ENCODE measurements at places on chromosomes 2 and 18.
A peak's percentile ranks its signal among the peaks of the same experiment; 100 is the strongest.

GRCh38 chr2:217978536-217979150 lies 24.2 kb downstream of the TNS1 start:
- DNase-seq = no peak

- no peak for DNase-seq
These were observed 7.0 kb upstream of the ARID5A start for GRCh38 chr2:96529376-96530143.

GRCh38 chr2:239830121-239831000 lies 194.8 kb downstream of the NDUFA10 start:
- no peak for DNase-seq

DNA sequence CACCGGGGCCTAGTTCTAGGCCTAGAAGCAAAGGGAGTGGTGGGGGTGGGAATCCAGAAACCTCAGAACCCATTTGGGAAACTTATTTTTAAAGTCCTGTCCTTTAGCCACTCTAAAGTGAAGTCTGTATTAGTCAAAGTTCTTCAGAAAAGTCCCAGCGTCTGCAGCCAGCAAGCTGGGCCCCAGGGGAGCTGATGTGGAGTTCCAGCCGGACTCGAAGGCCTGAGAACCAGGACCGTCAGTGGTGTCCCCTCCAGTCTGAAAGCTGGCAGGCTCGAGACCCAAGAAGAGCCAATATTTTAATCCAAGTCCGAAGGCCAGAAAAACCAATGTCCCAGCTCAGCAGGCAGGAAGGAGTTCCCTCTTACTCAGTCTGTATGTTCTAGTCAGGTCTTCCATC lies 32.4 kb downstream of the ID2 start:
- no peak for DNase-seq

DNA sequence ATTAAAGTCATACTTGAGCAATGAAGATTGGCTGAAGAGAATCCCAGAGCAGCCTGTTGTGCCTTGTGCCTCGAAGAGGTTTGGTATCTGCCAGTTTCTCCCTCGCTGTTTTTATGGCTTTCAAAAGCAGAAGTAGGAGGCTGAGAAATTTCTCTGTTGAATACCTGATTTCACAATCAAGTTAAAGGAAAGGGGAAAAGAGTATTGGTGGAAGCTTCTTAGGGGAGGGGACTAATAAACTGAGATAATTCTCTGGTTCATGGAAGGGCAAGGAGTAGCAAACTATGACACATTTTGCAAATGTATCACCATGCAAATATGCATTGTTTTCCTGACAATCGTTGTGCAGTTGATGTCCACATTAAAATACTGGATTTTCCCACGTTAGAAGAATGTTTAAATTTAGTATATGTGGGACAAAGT lies at the start of gene IL1B:
Gene IL1B (minus strand): TSS at position 85 of the 423 bp plus-strand sequence. CDS start 550 bp downstream, outside the sequence.
- DNase-seq = peak; percentile 83
